ENCODE measurements at places on chromosomes 1 and 21.

- no peak for DNase-seq
These were observed 211.7 kb upstream of the POGK start for GRCh38 chr1:166627558-166627957.

DNA sequence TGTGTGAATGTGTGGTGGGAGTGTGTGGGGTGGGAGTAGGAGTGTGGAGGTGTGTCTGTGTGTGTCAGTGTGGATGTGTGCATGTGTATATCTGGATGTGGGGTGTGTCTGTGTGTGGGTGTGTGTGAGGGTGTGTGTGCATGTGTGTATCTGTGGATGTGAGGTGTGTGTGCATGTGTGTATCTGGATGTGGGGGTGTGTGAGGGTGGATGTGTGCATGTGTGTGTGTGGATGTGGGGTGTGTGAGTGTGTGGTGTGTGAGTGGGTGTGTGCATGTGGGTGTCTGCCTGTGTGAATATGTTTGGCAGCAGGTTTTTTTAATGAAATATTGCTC, 106.1 kb downstream of the PDE9A start:
- DNase-seq = no peak

- no peak for DNase-seq
These were observed 5.9 kb downstream of the AGO3 start for GRCh38 chr1:35936838-35937237.

GRCh38 chr1:150243003-150243402, 7.1 kb upstream of the ANP32E start:
- no peak for DNase-seq

DNA sequence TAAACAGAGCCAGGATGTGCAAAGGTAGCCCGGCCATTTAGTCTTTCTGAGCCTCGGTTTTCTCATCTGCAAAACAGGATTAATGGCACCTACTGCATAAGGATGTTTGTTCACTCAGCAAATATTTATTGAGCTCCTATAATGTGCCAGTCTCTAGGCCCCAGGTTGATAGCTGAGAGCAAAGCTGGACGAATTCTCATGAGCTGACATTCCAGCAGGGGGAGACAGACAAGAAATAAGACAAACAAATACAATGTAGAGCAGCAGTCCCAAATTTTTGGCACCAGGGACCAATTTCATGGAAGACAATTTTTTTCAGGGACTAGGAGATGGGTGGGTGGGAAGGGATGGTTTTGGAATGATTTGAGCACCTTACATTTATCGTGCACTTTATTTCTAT, 74.3 kb upstream of the PAX7 start:
- DNase-seq = peak; percentile 34

GRCh38 chr1:30106125-30106524, 617.3 kb downstream of the MATN1 start:
- DNase-seq = peak; percentile 36

DNA sequence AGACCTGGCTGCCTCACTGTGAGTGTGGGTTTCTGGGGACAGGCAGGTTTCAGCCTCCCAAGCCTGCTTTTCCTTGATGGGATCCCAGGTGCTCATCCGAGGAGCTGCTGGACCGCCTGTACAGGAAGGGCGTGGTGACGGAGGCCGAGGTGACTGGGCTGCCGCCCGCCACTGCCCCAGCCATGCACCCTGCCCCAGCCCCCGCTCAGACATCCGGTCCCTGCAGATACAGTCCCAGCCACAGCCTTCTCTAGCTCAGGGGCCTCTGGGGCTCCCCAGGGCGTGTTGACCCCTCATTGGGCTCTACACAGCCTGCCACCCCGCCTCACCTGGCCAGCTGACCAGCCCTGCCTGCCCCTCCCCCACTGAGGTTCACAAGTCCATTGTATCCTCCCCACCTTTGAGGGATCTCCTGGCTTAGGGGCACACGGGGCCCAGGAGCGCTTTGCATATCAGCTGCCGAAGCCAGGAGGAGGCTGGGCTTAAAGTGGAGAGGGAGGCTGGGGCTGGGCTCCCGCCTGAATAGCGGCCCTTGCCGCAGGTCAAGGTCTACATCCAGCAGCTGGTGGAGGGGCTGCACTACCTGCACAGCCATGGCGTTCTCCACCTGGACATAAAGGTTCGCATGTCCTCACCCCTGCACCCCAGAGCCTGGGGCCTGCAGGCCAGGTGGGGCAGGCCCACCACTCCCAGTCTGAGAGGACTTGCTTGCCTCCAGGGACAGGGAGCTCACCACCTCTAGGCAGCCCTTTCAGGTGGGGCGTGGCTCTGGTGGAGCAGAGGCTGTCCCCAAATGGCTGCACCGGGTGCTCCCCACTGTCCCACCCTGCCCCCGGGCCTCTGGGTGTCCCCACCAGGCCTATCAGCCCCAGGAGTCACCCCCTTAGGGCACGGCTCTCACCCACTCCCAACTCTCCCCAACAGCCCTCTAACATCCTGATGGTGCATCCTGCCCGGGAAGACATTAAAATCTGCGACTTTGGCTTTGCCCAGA, 38.5 kb downstream of the TRIM11 start:
- DNase-seq = no peak

DNA sequence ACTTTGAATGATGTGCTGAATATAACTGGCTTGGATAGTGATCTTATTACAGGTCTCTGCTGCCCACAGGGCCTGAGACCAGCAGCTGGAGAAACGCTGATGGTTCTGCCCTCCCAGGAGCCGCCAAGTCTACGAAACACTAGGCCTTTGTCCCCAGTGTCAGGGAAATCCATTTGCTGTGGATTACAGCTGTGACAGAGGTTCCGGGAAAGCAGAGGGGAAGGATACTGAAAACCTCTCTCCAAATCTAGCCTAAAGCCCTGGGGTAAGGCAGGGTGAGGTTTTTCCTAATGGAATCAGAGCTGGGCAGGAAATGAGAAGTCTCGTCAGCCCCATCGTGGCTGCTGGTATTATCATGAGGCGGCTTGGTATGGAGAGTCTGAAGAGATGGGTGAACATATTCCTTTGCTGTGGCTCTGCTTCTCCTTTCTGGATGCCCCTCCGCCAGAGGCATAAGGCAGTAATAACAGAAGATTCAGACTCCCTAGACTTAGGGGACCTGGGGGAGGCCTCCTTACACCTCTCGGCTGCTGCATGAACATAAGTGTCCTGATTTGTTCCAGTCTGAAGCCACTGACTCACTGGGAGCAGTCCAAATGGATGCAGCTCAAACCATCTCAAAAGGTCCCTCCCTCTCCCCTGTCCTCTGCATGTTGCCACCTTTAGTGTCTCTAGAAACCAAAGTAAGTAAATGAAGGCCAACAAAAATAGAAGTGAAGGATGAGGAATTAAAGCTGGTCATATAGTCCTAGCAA, 48.1 kb downstream of the PHC2 start:
- no peak for DNase-seq

DNA sequence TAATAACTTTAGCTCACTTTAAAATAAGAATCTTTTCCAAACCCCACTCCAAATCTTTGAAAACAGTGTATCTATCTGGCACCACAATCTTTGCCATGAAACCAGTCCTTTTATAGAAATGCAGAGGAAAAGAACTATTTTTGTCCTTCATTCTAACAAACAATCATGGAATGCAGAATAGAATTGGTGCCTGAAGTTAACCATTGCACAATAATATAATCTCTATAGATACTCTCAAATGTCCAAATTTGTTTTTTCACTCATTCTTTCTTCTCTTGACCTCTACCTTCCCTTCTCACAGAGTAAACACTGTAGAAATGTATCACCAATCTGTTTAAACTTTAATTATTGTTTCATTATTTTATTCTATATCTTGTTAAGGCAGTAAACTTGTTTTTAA, 34.8 kb downstream of the TTLL7 start:
- DNase-seq = no peak

GRCh38 chr1:201111672-201112071, 554 bp downstream of the CACNA1S start:
- no peak for DNase-seq

DNA sequence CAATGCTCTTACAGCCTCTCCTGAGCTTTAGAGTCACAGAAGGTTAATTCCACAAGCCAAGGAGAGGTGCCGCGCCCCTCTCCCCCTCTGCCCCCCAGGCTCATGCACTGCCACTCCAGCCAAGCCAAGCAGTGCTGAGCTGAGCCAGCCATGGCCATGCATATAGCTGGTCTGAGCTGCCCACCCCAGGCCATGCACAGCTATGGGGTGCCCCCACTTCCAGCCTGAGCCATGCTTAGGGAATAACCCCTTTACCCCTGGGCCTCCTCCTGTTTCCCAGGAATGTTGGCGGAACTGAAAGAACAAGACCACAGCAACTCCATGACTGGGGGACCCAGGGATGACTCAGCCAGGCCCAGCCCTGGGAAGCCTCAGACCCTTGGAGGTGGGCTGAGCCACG, 34.0 kb upstream of the MAGOH start:
- DNase-seq = no peak

GRCh38 chr1:205237526-205238484, 10.1 kb downstream of the TMCC2 start:
- no peak for DNase-seq

- DNase-seq = no peak
These were observed 42.8 kb downstream of the KIF1B start for GRCh38 chr1:10253149-10253548.

DNA sequence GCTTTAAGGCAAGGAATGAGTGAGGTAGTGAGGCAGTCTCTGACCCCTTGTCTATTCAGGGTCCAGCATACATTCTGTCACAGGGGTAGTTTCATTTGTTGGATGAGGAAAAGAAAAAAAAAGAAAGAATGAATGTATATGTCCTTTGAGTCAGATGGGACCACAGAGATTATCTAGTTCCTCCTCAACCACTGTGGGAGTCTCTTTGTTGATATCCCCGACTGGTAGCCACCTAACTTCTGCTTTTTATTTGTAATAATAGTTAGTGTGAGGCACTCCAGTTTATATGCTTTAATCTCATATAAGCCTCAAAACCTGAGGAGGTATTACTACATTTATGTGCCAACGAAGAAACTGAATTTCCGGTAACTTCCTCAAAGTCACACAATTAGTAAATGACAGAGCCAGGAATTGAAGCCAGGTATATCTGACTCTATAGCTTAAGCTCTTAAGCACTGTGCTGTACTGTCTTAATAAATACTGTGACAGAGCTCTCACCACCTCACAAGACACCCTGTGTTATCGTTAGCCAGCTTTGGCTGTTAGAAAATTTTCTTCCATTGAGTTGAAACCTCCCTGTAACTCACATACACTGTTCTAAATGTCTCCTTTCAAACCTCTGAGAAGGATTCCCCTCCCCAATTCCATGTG, 82.2 kb downstream of the MDM4 start:
- no peak for DNase-seq

DNA sequence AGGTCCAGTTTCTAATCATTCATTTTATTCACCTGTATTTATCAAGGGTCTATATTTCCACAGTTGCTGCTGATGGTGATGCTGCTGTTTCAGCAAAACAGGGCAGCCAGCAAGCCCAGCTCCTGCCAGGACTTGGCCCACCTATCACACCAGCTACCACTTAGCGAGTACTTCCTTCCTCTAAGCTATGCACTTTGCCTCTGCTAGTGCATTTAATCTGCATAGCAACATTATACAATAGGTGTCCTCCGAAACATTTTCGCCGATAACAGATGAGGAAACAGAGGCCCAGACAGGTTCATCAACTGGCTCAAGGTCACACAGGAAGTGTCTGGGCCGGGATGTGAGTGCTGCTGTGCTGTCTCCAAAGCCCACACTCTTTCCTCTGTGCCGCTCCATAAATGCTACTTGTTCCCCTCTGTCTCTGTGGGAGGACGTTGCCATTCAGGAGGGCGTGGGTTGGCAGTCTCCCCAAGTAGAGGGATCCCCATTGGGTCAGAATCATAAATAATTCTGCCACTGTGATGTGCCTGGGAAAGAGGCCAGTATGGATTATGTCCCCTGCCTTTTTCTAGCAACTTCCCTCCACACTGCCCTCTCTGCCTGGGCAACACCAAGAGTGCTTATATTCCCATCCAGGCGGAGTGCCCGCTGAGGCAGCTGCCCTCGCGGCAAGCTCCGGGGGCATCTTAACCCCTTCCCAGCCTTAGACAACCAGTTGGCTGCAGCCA, 9.4 kb upstream of the PLEKHA6 start:
- no peak for DNase-seq

DNA sequence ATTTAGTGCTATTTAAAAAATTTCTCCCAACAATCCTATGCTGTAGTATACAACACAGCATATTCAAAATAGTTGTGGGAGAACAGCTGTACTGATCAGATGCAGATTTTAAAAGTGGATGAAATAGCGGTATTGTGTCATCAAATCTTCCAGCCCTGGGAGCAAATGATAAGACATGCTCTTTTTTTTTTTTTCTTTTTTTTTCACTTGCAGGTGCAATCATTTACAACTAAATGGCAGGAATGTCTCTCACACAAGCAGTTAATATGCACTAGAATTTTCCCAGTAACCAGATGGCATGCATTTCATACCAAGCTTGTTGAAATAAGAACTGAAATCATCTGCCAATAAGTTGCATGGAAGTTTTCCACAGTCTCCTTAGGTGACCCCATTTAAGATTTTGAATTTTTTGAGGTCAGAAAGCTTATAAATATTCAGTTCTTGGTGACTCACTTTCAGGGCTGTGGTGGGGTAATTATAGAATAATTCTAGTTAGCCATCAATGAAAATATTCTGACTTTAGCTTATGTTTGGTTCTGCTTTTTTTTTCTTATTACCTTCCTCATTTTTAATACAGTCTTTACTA, 623.9 kb upstream of the NR5A2 start:
- DNase-seq = no peak

DNA sequence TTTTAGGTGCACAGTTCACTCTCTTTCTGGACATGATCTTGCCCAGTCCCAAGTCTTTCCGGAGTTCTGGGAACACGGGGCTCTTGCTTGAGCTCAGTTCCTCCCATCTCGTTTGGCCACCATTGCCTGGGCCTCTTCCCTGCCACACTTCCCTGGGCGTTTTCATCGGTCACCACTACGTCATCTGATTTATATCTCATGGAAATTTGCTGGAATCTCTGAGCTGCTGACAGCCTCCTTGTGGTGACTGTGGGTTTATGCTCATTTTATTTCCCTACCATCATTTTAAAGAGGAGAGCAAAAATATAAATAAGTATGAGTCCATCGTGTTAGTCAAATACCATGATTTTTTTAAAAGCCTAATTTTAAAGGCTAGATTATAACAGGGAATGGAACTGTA, 449.1 kb upstream of the KAZN start:
- DNase-seq = peak; percentile 65

DNA sequence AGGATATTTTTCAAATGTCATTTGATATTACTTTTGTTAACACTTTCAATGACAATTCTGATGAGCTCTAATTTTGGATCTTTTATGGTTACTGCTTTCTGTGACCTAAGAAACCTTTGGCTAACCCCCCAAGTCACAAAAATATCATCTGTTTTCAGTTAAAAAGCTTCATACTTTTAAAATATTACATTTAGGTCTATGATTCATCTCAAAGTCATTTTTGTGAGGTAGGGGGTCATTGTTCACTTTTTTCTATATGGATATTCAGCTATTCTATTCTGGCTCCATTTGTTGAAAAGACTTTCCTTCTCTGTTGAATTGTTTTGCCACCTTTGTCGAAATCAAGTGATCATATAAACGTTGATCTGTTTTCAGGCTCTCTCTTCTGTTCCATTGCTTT, 44.8 kb downstream of the UCHL5 start:
- no peak for DNase-seq

GRCh38 chr1:225750875-225751824, 26.5 kb upstream of the SRP9 start:
- no peak for DNase-seq

- no peak for DNase-seq
These were observed 21.3 kb downstream of the MTHFR start for GRCh38 chr1:11784256-11784992.

- DNase-seq = no peak
These were observed 476.3 kb upstream of the RUNX1 start for GRCh38 chr21:35525443-35525842.

Measured in RKO (cell line).